ENCODE measurements at places on chromosomes 4 and X.
A peak's percentile ranks its signal among the peaks of the same experiment; 100 is the strongest.

DNA sequence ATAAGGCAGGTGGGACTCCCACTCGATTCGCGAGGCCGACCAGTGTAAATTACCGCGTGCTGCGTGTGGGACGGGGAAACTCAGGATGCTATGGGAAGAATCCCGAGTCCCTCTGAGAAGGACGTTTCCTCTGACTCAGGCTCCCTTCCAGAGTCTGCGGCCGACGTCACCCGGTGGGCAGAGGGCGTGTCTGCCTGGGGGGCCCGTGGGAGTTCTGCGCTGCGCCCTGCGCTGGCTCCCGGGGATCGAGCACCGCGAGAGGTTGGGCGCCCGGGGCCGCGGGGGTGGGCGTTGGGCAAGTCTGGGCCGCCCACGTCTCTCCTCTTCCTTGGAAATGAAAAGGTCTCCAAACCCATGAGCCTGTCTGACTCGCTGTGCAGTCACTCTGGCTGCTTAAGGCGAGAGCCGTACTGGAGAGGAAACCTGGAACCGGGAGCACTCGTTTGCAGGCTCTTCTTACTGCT, 568 bp downstream of the NIPAL1 start:
- DNase-seq, result peak; percentile 47

DNA sequence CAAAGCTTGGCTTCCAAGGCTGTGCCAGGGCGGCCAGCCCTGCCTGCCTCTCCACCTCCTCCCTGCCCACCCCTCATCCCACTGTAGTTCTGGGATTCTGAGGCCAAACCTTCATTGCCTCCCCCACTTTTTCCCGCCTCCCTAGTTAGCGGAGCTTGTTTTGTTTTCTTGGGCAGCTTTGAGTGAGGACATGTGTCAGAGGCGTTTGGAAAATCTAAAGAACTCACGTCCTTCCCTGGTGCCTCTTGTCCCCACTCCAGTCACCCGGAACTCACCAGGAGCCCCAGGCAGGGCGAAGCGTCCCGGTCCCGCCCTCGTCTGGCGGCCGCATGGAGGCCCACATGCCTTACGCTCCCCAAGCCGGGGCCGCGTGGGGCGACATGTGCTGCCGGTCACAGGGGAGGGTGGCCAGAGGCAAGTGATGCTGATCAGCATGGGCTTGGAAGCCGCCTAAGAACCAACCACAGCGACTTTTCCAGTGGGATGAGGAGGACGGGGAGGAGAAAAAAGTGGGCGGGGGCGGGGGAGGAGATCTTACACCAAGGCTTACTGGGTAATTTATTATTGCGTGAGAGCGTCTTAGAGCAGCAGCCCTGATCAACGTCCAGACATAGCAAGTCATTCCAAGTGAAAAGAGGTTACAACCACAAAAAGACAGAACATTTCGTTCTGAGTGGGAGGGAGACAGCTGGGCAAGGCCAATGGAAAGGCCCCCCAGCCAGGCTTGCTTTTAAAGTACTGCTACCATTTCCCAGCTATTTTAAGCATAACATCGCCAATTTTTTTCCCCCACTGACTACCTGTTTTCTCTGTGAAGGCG, 48.5 kb downstream of the PRPS1 start:
- DNase-seq, result peak; percentile 36

- no peak for DNase-seq
Measured at GRCh38 chr4:124943145-124943889, 230.8 kb upstream of the ANKRD50 start.

- DNase-seq, result no peak
Measured at GRCh38 chr4:5738061-5738460, 27.1 kb downstream of the EVC start.

GRCh38 chr4:133186845-133187244, 37.8 kb downstream of the PCDH10 start:
- DNase-seq, result no peak

GRCh38 chr4:79467246-79467932, 59.4 kb upstream of the GK2 start:
- no peak for DNase-seq

DNA sequence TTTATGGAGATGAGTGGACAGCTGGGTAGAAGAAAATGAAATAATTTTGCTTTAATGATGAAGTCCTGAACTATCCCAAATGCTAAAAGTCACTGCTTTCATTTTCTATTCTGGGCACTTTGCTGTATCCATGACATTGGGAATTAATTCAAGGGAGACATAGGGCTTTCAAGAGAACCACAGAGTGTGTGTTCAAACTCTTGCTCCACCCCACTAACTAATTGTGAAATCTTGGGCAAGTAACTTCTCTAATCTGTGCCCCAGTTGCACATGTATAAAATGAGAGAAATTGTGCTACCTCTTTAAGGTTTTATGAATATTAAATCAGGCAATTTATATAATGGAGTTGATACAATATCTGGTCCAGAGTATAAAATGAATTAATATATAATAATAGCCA, 1422.0 kb downstream of the ADGRL3 start:
- DNase-seq, result no peak

DNA sequence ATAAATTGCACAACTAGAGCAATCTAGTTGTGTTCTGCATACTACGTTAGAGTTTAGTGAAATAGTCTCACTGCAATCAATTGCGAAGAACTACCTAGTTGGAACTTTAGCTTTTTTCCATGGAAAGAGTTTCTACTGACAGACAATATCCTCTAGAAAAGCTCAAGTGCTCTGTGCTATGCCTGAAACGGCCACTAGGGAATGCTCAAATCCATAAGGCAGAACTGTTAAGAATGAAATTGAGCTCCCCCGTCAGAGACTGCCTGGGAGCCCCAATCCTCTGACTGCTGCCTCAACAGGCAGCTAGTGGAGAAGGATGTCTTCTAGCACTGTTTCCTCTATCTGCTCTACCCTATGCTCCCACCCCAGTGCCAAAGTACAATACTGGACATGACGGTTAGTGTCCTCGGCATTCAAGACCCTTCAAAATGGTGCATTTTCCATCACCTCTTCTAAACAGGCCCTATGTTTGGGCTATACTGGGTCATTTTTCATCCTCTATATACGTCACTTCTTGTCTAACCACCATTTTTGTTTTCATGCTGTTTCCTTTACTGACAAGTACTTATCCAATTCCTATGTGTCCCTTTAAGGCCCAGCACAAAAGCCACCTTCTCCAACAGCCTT, 35.3 kb downstream of the FRMD7 start:
- peak; percentile 10 for DNase-seq

GRCh38 chr4:174553828-174554227, 31.5 kb upstream of the HPGD start:
- no peak for DNase-seq

DNA sequence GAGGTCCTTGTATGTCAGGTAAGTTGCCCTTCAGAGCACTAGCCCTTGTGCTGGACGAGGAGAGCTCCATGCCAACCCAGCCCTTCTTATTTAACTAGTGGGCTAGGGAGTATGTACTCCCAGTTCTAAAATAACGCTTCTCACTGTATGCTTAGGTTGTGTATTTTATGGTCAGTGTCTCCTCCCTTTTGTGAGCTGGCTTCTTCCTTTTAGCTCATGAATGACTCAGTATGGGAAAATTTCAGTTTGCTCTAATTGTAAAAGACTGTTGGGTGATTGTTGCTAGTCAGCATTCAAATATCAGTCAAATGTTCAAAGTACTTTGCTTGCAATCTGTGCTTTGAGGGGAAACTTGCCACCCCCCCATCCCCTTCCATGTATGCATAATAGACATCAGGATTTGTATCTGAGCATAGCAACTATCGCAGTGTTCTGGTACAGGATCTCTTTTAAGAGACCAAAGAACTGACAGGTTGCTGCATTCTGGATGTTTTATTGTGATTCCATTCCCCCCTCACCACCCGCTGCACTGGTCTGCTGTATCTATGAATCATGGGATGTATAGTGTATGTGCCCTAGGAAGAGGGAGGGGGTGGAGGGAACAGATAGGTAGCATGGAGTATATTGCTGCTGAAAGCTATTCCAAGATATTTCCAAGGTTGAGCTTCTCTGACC, 34.7 kb downstream of the DLG3 start:
- no peak for DNase-seq

DNA sequence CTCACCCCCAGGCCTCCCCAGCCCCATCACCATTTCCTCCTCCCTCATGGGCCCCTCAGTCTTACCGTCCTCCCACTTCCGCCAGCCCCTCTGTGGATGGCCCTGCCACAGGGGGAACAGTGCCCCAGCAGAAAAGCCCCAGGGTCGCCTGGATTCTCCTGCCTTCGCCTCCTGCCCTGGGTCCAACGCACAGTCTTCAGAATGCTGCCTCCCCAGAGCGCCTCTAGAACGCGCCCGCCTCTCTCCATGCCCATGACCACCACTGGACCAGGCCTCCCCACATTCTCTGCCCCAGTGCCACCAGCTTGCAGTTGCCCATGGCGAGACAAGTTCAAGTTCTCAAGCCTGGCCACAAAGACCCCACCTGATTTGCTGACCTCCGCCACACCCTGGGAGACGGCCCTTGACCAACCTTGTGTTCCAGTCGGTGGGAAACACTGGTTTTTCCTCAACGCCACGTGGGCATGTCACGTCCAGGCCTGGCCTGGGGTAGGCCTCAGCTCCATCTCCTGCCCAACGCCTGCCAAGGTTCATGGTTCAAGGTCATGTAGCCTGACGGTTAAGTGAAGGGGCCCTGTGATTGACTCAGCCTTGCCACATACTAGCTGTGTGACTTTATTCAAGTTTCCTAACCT, 634 bp upstream of the PLXNB3 start:
- no peak for DNase-seq

- no peak for DNase-seq
Measured at GRCh38 chrX:134482371-134482770, 22.4 kb downstream of the HPRT1 start.

DNA sequence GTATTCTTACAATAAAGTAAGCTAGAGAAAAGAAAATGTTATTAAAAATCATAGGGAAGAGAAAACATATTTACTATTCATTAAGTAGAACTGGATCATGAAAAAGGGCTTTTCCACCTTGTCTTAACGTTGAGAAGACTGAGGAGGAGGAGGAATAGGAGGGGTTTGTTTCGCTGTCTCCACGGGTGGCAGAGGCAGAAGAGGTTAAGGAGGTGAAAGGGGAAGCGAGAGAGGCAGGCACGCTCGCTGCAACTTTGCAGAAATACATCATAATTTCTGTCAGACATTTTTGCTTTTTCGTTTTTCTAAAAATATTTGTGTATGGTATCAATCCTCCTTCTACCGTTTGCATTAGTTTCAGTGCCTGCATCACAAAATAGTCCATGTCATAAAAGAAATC, 2375.1 kb upstream of the AGA start:
- DNase-seq, result no peak

DNA sequence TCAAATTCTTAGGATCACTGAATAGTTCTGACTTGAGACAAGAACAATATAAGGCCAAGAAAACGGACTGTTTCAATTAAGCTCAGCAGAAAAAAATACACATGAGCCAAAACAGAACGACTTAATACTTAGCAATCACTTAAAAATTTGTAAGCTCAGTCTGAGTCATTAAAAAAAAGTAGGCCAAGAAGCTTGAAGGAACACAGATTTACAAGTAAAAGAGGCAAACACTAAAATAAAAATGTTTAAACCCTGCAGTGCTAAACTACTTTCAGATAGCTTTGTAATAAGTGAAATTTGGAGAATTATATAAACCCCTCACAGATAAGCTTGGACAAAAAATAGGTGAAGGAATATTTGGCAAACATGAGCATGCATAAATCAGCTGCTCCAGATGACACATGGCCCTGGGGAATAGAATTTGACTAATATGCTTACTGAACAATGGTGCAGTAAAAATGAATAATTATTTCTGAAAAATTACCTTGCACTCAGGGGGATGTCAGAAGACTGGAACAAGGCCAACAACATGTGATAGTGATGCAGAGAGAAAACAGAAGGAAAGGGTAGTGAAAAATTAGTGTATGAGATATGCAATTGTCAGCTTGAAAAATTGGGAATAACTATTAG, 49.6 kb downstream of the LNX1 start:
- DNase-seq, result no peak

DNA sequence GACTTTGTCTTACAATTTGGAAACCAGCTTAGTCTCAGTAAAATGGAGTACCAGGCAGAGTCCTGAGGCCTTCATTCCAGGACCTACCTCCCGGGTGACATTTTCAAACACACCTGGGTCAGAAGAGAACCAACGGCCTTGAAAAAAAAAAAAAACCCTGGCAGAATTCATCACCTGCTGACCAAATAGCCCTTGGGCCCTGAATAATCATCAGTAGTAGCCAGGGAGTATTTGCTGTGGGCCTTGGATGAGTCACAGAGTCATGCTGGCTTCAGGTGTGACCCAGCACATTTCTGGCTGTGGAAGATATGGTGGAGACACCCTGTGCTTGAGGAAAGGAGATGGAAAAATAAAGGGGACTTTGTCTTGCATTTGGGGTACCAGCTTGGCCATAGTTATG, 92.2 kb downstream of the LPAR4 start:
- no peak for DNase-seq
